ENCODE measurements at places on chromosomes 5 and 9.
A peak's percentile ranks its signal among the peaks of the same experiment; 100 is the strongest.

- DNase-seq, result no peak
These were observed 73.1 kb downstream of the NDUFAF2 start for GRCh38 chr5:61018062-61018461.

DNA sequence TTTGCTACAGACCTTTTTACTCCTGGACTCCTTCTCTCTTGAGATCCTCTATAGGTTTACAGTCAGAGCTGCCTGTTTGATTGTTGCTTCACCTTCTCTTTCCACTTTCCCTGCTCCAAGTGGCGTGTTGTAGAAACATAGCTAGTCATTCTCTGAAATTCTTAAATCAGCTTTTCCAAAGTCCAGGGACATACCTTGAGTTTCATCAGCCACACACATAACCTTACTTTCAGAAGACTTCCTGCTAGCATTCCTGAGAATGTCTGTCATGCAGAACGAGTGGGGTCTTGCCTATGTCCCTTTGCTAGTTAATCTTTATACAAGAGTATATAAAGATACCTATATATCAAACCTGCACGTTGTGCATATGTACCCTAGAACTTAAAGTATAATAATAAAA, 230.3 kb upstream of the ZNF462 start:
- no peak for DNase-seq

DNA sequence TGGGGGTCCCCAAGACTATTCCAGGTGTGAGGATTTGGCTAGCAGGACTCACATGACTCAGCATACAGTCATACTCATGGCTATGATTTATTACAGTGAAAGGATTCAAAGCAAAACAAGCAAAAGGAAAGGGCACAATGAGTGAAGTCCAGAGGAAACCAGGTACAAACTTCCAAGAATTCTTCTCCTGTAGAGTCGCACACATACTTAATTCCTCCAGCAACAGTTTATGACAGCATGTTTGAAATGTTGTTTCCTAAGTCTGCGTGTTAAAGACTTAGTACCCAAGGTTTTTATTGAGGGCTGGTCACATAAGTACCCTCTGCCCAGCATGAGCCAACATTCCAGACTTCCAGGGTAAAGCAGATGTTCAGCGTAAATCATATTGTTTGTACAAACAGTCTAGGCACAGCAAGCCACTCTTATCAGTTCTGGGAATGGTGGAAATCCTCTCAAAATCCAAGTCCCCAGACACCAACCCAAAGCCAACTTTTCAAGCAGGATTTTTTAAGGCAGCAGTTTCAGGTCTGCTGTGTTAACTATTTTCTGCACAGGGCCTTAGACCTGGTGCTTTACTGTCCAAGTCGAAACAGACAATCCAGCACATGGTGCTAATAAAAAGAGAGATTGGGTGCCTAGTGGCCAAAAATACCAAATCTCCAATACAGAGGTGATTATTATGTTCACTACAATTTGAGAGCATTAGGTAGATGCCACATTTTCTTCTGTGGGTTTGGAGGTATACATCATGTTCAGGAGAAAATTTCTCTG, 18.6 kb upstream of the RICTOR start:
- DNase-seq, result no peak

DNA sequence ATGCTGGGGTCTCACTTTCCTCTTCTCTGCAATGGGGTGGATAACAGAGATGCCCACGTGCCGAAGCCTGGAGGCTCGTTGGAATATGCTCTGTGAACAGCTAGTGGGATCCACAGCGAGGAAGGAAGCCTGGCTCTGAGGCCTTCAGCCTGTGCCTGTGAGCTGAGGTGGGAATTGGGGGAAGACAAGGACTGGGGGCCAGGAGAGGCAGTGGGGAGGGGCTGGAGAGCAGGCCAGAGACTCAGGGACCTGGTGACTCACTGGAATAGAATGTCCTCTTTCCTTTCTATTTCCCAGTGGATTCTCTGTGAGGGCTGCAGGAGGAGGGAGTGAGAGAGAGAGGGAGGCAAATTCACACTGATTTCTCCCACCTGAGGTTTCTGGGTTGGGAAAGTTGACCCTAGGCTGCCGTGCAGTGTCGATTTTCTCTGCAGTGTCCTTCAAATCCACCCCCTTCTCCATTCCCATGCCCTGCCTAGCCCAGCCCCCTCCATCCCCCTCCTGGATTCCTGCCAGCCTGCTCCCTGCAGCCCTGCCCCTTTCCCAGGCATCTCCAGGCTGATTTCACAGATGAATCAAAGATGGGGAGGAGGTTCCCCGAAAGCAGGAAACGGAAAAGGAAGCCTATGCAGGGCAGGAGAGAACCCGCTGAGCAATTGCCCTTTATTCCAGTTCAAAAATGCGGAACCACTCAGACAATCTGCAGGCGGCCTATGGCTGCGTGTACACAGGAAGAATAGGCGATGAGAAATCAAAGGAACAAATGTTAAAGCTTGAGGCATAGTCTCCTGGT, 1.4 kb upstream of the SPAAR start:
- peak; percentile 57 for DNase-seq

- peak; percentile 71 for DNase-seq
These were observed at the start of gene ARHGEF37 for GRCh38 chr5:149581192-149581861. ARHGEF37 (plus strand) TSS chr5:149581498; CDS start chr5:149597770, 16,272 bp downstream.

DNA sequence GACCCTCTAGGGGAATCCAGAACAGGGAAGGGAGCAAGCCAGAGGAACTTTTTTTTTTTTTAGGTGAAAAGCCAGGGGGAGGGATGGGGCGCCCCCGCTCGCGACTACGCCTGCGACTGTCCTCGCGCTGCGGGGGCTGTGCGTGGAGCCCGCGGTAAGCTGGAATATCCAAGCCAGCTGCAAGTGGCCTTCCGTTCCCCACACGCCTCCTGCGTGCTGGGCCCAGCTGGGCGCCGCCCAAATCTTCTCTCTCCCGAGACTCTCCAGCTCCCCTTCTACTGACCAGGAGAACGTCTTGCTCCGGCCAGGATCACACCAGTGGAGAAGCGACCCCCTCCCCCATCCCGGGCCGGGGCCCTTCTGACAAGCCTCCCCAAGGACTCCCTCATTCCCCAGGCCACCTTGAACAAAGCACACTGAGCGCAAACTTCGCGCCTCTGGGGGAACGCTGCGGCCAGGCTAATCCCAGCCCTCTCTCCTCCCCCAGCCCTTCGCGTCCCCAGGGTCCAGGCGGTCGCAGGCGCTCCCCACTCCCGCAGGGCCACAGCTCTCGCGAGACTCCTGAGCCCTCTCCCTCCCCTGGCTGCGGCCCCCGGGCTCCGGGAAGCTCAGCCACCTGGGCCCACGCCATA, 6.6 kb downstream of the BARX1 start:
- peak; percentile 74 for DNase-seq

GRCh38 chr9:95715868-95716435, 159.5 kb upstream of the ERCC6L2 start:
- DNase-seq, result no peak

GRCh38 chr5:83082750-83083149, 5.4 kb downstream of the XRCC4 start:
- no peak for DNase-seq

- peak; percentile 85 for DNase-seq
These were observed 21.5 kb downstream of the C9orf57 start for GRCh38 chr9:72038890-72039410.

GRCh38 chr5:134406390-134406789, 5.3 kb downstream of the CDKN2AIPNL start:
- DNase-seq, result no peak

GRCh38 chr9:72779614-72780013, 173.2 kb downstream of the ALDH1A1 start:
- DNase-seq, result no peak

DNA sequence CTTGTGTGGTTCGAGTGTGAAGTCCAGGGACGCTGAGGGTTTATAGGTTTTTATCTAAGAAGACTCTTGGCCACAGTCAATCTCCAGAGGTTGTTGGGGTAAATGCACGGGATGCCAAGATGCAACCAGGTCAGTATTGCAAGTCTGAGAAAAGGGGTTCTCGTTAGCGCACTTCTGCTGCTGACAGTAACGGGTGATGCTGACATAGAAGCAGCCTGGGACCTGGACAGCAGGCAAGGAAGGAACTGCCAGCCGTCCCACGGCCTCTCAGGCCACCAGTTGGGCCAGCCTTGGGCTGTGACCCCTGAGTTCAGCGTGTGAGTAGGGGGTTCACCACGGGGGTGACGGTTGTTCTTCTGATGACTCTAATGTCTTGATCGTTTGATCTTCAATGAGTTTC, 39.0 kb downstream of the TENT4A start:
- no peak for DNase-seq

- no peak for DNase-seq
These were observed 508.7 kb upstream of the GRAMD2B start for GRCh38 chr5:125914471-125914870.

GRCh38 chr9:81893929-81894328, 34.3 kb upstream of the SPATA31D4 start:
- no peak for DNase-seq

GRCh38 chr9:36031774-36032555, 4.7 kb upstream of the RECK start:
- DNase-seq, result no peak

DNA sequence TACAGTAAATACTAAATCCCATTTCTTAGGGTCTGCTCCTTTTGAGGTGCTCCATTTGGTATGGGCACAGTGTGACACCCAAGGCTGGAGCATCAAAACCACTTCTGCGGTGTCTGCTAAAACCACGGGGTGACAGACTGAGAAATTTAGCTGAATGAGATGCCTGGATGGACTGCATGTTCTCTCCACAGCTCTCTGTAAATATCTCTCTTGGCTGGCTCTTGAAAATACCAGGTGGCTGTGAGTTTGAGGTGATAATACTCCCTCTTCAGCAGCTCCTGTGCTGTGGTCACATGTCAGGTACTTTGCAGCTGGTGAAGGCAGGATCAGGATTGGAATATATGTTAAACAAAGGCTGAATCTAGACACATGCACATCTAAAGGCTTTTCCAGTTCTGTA, 93.7 kb upstream of the SIMC1 start:
- no peak for DNase-seq

DNA sequence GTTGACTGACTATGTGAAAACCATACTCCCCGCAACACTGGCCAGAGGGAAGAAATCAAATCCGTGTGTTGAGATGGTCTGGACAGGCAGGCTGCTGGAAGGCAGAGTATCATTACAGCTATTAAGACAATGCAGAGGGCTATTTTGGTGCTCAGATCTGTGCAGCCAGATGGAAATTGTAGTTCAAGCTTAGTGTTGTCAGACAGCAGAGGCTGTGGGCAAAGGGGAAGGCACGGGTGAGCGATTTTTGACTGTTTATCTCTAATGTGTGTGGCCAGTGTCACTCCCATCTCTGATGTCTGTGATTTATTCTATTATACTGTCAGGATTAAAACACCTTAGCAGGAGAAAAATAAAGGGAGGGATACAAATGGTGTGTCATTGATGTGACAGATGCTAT, 984.4 kb upstream of the WWC1 start:
- DNase-seq, result no peak

DNA sequence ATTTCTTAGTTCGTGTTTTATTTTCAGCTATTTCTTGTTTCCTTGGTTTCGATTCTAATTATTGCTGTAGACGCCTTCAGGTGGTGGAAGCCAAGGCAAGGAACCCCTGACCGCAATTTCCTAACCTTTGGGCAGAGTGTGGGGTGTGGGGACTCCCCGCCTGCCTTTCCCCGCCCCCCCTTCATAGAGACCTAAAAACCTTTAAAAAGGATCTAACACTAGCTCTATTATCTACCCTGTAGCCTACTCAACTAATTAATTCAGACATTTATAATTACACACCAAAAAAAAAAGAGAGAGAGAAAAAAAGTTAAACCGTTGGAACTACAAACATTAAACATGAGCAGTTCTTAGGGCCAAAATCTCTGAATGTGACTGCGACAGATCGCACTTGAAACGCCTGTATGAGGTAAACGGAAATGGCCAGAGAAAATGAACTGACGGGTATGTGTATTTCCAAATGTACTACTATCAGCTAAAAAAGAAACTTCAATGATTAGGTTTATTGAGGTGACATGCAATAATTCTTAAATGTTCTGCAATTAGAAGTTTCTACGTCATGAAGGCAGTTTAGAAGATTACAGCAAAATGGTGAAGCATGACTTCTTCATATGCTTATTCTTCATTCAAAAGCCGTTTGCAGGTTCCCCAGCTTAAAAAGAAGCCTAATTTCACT, 19.0 kb upstream of the FER start:
- no peak for DNase-seq

- DNase-seq, result no peak
These were observed 255.9 kb upstream of the ADRA1B start for GRCh38 chr5:159660401-159660800.

GRCh38 chr9:82424599-82425120, 436.1 kb downstream of the SPATA31D1 start:
- no peak for DNase-seq

DNA sequence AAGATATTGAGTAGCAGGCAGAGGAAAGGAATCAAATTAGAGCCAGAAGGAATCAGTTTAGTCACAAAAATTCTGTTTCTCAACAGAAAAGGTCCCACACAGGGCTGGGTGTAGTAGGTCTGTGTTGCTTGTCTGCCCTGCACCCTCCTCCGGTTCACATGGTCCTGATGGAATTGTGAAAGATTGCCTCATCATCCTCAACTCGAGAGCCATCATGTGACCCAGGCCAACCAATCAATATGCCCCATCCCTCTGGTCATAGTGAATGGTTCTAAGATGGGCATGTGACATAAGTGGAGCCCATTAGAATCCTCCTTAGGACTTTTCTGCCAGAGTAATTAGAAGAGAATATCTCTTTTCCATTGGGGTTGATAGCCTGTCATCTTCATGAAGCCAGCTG, 56.7 kb upstream of the RAD23B start:
- DNase-seq, result no peak

DNA sequence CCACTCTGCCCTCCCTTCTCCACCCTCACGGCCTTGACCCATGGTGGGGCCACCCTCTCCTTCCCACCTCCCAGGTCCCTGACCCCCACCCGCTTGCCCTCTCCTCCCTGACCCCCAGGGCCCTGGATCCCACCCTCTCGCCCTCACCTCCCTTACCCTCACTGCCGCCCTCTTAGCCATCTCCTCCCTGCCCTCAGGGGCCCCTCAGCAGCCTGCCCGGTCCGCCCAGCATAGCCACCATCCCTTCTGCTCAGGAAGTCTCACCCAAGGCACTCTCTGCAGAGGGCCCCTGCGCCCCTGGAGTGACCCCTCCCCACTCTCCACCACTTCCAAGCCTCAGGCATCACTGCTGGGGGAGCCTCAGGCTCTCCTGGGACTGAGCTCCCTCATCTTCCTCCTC, 66.3 kb downstream of the MRPL36 start:
- DNase-seq, result peak; percentile 22

DNA sequence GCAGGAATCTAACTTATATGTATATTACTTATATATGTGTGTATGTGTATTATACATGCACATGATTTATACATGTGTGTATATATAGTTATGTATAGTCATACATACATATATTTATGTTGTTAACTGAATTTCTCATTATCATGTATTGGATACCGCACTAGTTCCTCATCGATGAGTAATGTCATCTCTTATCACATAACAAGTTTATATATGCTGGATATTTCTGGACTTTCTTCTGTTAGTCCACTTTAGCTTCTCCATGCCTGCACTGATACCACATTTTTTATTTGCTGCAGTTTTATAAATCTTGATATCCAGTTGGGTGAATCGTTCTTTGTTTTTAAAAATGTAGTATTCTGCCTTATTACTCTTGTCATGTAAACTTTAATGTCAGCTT, 50.2 kb downstream of the APC start:
- no peak for DNase-seq

Measured in ecto neural progenitor cell (in vitro differentiated cells).